ENCODE measurements at places on chromosomes 11 and 22.

GRCh38 chr22:29307596-29308147, 1.2 kb downstream of the GAS2L1 start:
- no peak for DNase-seq

- DNase-seq = peak; percentile 28
These were observed 76.9 kb downstream of the IGLL1 start for GRCh38 chr22:23503142-23503541.

- no peak for DNase-seq
These were observed 34.0 kb downstream of the KREMEN1 start for GRCh38 chr22:29106839-29107238.

- no peak for DNase-seq
These were observed 34.9 kb downstream of the TBC1D22A start for GRCh38 chr22:46797355-46797754.

- no peak for DNase-seq
These were observed 157.0 kb downstream of the SHANK2 start for GRCh38 chr11:71095294-71095850.

GRCh38 chr11:83744620-83745192, 458.5 kb upstream of the CCDC90B start:
- DNase-seq = no peak

- DNase-seq = no peak
These were observed 58.0 kb downstream of the ARFGAP3 start for GRCh38 chr22:42799061-42799460.

DNA sequence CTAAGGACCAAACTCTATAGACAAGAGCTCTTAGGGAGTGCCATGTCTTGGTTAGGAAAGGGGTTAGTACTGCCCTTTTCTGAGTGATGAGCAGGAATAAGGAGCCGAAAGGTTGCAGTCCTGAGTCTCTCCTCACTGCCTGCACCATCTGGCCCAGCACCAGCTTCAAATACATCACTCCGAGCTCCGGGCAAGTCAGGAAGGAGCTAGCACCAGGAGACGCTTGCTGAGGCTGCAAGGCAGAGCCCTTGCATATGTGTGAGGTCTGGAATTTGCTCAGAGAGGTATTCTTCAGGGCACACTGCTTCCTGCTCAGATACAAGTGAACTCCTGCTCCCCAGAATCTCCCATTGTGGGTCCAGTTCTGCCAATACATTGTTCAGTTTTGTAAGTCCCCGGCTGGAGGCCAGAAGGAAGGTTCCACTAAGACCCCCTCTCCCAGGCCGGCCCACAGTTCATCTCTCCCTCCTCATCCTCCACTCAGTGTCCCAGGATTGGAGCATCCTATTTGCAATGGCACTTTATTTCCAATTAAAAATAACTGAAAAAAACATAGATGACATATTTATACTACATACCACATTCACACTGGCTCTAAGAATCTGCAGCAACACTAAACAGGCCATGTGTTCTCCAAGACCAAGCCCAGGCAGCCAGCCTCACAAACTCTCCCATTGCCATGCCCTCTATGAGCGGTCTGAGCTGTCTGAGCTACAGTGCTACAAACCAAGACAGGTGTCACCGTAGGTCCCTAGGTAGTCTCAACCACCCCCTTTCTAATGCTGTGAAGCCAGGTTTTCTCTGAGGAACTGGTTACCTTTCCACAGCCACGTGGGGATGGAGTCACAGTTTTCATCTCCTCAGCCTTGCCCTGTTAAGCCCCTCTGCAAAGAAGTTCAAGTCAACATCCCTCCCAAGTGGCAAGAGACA, 55.1 kb upstream of the SPATA19 start:
- DNase-seq = no peak

DNA sequence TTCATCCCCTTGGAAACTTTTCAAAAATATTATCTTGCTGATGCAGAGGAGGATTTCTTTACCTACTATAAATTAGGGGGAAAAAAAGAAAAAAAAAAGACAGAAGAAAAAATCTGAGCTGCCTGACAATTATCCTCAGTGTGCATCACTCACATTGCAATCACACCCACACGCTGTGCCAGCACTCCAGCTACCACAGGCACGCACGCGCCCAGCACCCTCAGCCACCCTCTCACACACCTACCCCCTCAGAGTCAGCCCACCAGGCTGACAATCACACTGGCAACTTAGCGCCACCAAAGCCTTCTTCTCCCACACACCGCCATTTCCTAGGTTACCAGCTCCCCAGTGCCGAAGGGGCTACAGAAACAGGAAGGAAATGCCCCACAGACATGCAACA, 236.1 kb downstream of the KCNA4 start:
- no peak for DNase-seq

GRCh38 chr11:17917556-17917955, 95.3 kb downstream of the SERGEF start:
- DNase-seq = no peak

GRCh38 chr11:123301013-123301591, 106.1 kb upstream of the CLMP start:
- no peak for DNase-seq

GRCh38 chr11:44235765-44236201, 74.2 kb downstream of the ALX4 start:
- no peak for DNase-seq

DNA sequence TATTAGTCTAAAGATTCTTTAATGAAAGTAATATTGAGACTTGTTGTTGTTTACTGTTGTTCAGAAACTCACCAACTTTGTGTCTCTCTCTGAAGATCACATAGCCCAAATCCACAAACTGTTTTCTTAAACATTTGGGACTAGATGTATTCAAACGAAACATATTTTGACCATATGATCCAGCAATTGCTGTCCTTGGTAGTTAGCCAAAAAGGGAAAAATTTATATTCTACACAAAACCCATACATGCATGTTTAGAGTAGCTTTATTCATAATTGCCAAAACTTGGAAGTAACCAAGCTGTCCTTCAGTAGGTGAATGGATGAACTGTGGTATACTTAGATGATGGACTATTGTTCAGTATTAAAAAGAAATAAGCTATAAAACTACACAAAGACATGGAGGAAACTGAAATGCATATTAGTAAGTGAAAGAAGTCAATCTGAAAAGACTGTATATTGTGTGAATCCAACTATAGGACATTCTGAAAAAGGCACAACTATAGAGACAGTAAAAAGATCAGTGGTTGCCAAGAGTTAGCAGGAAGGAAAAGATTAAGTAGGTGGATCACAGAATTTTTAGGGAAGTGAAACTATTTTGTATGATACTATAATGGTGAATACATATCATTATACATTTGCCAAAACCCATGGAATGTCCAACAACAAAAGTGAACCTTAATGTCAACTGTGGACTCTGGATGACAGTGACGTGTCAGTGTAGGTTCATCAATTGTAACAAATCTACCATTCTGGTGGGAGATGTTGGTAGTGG, 442.9 kb downstream of the INSC start:
- DNase-seq = no peak

GRCh38 chr11:13061294-13061990, 52.3 kb downstream of the RASSF10 start:
- no peak for DNase-seq

DNA sequence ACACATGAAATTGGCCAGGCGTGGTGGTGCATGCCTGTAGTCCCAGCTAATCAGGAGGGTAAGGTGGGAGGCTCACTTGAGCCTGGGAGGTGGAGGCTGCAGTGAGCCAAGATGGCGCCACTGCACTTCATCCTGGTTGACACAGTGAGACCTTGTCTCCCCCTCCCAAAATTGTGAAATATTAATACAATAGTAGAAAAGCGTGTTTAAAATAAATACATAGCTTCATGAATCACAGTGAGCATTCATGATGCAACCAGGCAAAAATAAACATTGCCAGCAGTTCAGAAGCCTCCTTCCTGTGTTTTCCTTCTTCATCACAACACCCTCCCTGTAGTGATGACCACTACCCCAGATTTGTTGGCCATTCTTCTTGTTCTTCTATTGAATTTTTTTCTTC, 4.3 kb upstream of the TEAD1 start:
- no peak for DNase-seq

GRCh38 chr22:39958949-39959639, 1.1 kb upstream of the TMA7B start:
- no peak for DNase-seq

- DNase-seq = no peak
These were observed 1437.8 kb downstream of the BRD1 start for GRCh38 chr22:48389916-48390315.

DNA sequence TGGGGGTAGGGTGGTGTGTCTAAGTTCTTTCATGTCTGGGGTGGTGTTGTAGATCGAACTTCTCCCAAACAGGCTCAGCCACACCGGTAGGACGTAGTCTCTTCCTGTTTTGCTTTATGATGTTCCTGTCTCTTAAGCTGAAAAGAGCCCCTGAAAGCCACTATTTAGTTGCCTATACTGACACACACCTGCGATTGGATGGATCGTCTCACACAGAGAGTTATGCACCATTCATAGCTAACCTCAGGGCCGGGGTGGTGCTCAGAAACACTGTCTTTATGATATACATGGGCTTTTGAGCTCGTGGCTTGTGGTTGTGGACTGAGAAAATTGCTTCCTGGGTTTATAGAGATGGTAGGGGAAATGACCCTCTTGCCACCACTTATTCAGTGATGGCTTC, 137.6 kb downstream of the TEAD1 start:
- no peak for DNase-seq

GRCh38 chr11:17816232-17816931, 81.8 kb downstream of the KCNC1 start:
- no peak for DNase-seq

DNA sequence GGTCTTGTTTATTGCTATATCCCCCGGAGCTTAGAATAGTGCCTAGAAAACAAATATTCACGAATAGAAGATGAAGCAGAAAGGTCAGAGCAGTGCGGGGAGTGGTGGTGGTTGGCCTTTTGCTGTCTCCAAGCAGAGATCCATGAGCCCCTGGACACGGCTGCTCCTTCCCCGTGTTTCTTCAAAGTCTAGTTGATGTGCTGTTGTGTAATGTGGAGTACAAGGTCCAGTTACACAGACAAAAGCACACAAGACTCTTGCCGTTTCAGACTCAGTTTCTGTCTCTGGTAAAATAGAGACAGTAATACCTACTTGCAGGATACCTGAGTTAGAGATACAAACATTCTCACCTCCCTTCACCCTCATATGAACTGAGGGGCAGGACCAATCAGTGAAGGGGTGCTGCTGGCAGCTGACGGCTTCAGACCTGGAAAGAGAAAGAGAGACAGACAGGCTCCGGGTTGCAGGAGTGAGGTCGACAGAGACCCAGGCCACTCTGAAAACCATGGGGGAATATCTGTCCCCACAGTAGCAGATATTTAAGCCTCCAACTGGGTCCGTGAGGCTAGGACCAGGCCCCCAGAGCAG, 56.2 kb downstream of the RASSF10 start:
- DNase-seq = no peak

- DNase-seq = no peak
These were observed 256.4 kb downstream of the NTM start for GRCh38 chr11:131626788-131627187.

DNA sequence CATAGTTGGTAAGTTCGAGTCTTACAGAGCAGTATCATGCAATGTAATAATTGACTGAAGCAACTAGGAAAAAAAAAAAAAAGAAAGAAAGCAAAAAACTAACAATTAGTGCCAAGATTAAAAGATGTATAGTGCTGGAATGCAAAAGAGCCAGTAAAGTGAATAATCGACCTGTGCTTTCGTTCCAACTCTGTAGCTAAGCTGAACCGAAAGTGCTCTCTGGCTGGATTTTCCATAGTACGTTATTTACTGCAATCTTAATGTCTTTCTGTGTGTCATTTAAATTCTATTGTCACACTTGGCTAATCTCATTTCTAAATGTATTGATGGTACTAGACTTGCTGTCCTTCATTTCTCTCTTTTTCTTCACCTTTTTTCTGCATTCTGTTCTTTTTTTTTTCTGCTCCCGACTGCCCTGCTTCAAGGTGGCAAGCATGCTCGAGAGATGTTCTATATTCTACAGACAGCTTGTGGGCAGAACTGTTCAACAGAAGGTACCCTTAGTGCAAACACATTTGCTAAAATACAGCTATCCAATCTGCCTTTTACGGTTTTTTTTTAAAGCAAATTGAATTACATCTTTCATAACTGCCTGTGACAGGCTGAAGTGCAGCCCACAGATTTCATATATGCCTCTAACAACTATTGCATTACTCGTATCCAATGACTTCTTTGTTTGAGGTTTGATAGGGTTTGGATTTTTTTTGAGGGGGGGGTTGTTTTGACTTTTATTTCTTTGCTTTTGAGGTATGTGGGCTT, 204.2 kb upstream of the MTNR1B start:
- no peak for DNase-seq

GRCh38 chr11:2382129-2382517, 5.0 kb downstream of the CD81 start:
- DNase-seq = no peak

GRCh38 chr22:26763633-26764361, 106.4 kb downstream of the MIAT start:
- no peak for DNase-seq

GRCh38 chr11:133697161-133697560, 148.2 kb downstream of the SPATA19 start:
- DNase-seq = peak; percentile 14

- DNase-seq = no peak
These were observed 60.9 kb downstream of the CELSR1 start for GRCh38 chr22:46476547-46476941.

DNA sequence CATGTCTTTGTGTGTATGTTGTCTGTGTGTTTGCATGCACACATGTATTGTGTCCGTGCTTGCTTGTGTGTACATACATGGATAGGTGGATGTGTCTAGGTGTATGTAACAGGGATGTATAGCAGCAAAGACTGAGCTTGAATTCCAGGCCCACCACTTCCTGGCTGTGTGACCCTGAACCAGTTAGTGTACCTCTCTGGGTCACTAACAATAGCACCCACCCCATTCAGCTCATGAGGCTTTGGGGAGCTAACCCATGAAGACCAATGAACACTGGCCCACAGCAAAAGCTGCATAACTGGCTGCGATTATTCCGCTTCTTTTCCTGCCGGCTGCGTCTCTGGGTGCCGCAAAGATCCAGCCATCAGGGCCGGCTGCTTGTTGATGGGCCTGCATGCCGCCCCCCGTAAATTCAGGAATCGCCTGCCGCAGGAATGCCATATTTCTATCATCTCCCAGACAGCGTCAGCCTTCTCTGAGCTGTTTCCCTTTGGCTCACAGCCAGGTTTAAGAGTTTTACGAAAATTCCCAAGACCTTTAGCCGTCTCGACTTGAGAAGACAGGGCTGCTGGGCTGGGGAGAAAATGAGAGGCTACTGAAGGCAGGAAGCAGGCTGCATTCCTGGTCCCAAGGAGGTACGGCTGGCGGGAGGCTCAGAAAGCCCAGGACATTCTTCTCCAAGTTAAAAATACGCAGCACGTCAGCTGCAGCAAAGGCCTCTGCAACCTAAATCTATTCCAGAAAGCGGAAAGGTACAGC, 224.6 kb downstream of the MN1 start:
- no peak for DNase-seq

- DNase-seq = no peak
These were observed 104.7 kb downstream of the PLEKHA7 start for GRCh38 chr11:16909359-16910035.

DNA sequence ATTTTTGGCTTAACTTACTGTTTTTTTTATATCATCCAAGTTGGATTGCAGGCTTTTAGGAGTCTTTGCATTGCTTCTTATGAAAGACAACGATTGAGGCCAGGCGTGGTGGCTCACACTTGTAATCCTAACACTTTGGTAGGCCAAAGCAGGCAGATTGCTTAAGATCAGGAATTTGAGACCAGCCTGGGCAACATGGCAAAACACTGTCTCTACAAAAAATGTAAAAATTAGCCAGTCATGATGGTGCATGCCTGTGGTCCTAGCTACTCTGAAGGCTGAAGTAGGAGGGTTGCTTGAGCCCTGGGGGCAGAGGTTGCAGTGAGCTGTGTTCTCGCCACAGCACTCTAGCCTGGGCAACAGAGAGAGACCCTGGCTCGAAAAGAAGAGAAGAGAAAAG, 56.6 kb downstream of the BID start:
- no peak for DNase-seq

All from activated effector memory CD4-positive, alpha-beta T cell treated with anti-CD3 and anti-CD28 coated beads, Interleukin-2, amount 50 U/mL, for 16 hours (primary cell).